ENCODE measurements at places on chromosomes 2 and 18.
A peak's percentile ranks its signal among the peaks of the same experiment; 100 is the strongest.

GRCh38 chr18:78770823-78771139, 208.8 kb upstream of the SALL3 start:
- DNase-seq = no peak

DNA sequence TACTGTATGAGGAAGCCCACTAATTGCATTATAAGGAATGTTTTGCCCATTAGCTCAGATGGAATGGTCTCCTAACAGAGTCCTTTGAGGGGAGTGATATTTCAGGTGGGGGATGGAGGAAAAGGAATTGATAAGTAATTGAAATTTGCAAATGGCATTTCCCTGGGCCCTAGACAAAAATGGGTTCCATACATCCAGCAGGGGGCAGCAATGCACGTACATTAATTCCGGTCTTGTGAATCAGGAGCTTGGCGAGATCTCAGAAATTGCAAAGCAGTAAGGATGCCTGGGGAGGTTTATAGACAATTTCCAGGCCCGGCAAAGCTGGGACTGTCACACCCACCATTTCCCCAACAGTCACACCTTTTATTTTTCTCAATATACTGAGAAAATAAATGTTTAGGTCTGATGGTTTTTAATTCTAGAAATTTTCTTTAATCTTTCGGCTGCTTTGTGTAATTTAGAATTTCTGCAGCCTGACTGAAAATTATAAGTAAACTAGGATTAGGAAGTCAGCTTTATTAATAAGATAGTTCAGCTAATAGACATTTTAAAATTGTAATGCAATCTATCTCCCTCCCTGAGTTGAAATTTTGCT, 122.8 kb downstream of the LYPD1 start:
- peak; percentile 61 for DNase-seq

DNA sequence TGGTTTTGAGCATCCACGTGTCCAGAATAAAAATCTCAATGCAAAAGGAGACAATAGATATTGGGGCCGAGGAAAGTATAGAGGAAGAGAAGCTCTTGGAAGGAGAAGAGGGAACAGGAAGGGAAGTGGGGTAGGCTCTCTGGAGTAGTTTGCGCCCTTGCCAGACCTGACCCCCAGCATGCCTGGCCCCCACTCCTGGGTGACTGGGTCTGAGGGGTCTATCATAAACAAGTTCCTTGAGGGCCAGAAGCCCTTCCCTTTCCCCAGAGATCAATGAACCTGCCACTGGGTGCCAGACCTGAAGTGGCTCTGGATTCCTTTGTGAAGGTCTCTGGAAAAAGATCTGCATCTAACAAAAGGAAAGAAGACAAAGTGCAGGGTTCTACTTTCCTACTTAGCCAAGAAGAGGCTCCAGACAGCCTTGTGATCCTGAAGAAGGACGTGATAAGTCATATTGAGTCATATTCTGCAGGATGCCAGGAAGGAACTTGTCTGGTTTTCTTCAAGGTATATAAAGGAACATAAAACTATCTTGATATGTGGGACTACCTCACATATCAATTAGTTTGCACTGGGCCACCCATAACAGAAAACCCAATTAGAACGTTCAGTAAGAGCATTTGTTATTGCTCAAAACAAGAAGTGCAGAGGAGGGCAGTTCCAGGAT, 18.7 kb upstream of the ATOH8 start:
- DNase-seq = no peak

GRCh38 chr2:159939946-159940345, 122.5 kb downstream of the PLA2R1 start:
- peak; percentile 51 for DNase-seq

DNA sequence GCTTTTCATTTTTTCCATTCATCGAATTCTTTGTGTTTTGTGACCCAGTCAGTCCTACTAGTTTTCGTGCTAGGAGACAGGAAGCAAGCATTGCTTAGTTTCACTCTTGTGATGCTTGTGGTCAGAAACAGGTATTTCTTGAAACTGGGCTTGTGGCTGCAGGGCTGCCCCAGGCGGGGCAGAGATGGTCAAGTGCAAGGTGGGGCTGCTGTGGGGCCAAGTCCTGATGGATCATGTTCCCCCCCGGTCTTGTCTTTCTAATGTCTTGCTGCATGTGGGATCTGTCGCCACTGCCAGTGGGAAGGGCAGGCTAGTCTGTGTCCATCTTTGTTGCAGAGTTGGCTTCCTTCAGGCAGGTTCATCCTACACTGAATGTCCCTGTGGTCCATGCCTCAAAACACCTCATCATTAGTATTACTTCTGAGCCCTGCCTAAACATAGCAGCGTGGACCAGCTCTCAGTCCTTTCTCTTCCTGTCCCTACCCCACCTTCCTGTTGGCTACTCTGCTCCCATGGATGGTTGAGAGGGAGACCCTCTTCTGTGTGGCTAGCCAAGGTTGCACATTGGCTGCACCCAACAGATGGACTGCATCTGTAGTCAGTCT, 38.7 kb downstream of the INPP4A start:
- DNase-seq = peak; percentile 39

Data from DMS53 (cell line).